LHCN-M2 (cell line): ENCODE measurements at places on chromosomes 6 and 20. TPM values are rescaled to one million over a fixed set of nuclear protein-coding genes. Genes with fewer than 3 reads are reported as not detected.

The LGSN gene
- total RNA-seq = 0.11 TPM in 1 of 2 replicates, not detected in the other

The TAF4 gene
- 4.4 and 16.1 TPM in 2 replicates for total RNA-seq

DNA sequence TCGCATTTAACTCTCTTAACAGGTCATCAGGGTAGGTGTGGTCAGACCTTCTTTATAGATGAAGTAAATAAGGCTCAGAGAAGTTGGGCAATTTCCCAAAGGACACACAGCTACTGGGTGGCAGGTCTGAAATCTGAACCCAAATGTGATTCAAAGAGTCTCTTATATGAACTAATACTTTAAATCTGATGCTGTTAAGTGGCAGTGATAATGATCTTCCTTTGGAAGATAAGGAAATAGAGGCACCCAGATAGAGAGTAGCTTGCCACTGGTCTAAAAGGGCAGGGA is 237.1 kb downstream of the GMPR start:
- DNase-seq = no peak

DNA sequence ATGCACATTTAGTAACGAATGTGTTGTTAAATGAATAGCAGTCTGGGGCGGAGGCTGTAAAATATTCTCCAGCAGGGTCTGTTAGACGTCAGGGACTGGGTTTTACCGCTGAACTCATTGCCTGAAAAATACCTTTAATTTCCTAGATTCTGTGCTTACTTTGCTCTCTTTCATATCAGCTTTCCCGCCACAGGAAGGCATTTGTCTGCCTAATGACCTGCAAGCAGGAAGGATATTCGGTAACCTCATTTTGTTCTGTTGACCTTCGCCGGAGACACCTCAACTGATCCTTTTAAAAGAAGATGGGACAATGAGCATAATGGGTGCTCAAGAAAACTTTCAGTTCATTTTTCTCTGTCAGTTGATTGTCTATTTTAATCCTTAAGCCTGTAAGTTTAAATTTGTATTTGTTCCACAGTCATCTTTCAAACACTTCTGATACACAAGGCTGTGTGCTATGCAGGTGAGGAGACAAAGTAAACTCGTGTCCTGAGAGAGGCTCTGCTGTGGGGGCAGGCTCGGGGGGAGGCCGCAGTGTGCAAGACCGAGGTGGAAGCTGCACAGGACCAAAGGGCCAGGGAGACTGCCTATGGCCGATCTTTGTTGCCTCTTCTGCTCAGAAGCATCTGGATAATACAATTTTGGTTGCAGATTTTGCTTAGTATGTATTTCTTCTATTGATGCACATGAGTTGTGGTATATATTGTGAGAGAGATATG is 27.4 kb upstream of the SIM1 start:
- no peak for DNase-seq

DNA sequence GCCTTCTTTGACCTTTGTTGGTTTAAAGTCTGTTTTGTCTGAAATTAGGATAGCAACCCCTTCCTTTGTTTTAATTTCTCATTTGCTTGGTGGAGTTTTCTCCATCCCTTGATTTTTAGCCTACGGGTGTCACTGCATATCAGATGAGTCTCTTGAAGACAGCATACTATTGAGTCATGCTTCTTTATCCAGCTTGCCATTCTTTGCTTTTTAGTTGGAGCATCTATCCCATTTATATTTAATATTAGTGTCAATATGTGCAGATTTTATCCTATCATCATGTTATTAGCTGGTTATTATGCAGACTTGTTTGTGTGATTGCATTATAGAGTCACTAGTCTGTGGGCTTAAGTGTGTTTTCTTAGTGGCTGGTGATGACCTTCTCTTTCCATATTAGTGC is 622.2 kb downstream of the MMUT start:
- DNase-seq = no peak

The FAM162B gene
- not detected in 2 replicates for total RNA-seq

DNA sequence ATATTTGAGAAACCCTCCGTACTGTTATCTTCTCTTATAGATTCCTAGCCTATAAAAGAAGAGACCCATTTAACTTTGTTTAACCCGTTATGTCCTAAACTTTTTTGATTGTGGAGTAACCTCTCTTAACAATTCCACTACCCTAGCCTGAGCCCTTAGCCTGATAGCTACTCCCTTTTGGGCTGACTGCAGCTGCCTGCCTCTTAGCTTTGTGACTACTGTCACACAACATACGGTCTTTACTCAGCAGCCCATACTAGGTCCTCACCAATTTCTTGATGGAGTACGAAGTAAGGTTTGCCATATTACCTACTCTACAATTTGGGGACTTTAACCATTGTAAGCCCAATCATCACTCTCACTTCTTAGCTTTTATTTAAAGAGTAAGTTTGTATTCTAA is 72.7 kb downstream of the QRSL1 start:
- DNase-seq = no peak
